ENCODE measurements at places on chromosomes 16 and 17.

GRCh38 chr17:33218698-33219601 is 74.1 kb downstream of the ASIC2 start:
- DNase-seq = no peak

DNA sequence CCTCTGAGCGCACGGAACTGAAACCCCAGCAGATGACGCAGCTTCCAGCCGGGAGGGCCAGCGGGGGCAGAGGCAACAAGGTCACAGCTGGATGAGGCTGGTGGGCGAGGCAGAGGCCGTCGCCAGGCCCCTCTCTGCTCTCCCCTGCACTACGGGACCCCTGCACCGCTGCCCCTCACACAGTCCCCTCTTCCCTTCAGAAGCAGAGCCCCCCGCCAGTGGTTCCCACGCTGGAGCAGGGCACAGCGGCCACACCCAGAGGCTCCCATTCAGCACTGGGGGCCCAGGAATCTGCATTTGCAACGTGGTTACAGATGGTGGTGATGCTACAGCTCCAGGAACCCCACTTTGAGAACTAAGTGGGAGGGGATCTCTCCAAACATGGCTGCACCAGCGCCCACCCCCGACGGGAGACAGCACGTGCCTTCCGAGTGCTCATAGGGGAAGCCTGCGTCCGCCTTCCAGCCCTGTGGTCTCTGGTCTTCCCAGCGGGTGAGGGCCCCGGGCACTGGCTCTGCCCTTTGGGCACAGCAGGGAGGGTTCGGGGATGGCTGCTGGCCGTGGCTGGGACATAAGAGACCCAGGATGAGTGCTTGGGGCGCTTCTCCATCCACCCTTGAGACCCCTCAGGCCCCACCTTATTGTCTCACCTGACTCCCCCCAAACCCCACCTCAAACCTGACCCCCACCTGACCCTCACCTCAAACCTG is 4.7 kb upstream of the RAB40B start:
- no peak for DNase-seq

DNA sequence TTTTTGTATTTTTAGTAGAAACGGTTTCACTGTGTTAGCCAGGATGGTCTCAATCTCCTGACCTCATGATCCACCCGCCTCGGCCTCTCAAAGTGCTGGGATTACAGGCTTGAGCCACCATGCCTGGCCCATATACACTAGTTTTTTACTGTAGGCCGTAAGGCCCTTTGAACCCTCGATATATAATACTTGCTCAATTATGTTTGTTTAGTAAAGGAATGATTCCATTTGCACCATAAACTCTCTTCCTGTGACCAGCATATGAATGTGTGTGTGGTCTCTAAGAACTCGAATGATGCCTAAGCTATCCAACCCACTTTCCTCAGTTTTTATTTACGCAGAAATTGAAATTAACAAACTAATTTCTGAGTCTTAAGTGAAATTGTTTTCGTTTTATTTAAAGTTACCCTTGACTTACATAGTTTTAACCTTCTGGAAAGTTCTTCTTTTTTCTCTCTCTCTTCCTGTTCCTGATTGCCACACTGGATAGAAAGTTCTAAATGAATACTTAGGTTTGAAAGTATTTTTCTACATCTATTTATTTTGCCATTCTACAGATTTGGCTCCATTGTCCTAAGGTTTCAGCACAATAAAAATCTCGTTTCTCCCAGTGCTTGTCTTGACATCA is 37.9 kb downstream of the PIGL start:
- DNase-seq = no peak

DNA sequence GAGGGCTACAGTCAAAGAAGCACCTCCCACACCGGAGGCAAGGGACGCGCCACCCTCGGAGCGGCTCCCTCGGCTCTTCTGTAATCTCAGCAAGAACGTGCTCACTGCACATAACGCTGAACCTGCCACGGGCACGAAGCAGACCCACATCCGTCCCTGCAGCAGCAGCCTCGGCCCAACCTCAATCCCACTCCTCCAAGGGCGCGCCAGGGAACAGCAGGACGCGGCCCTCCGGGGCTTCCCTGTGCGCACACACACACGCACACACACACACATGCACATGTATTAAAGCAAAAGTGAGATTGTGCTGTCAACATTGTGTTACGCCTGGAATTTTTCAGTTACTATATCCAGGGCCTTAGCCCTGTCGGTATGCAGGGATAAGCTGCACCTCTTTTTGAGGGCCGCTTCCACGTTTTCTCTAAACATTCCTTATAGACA is 54.0 kb downstream of the TBC1D16 start:
- no peak for DNase-seq

All from activated naive CD4-positive, alpha-beta T cell treated with anti-CD3 and anti-CD28 coated beads, Interleukin-2, amount 50 U/mL, for 72 hours (primary cell).